CD4-positive, alpha-beta T cell treated with Interleukin-2 at 100 ng/mL for 4 hours (primary cell): ENCODE measurements at places on chromosomes 5 and 9.

DNA sequence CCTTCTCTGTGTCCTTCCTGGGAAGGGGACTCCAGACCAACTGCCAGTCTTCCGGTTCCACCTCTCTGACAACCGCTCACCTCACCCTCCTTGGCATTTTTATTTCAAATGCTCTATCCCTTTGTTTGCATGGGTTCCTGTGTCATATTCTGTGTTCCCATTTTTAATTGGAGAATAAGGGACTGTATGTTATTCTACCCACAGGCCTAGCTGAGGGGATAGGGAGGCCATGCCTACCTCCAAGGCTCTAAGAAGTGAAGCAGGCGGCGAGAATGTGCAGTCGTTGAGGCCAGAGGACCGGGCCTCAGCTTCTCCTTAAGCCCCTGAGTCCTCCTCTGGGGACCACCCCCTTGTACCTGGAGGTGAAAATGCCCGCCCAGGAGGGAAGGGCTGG, 936 bp upstream of the WDR5 start:
- DNase-seq: no peak

DNA sequence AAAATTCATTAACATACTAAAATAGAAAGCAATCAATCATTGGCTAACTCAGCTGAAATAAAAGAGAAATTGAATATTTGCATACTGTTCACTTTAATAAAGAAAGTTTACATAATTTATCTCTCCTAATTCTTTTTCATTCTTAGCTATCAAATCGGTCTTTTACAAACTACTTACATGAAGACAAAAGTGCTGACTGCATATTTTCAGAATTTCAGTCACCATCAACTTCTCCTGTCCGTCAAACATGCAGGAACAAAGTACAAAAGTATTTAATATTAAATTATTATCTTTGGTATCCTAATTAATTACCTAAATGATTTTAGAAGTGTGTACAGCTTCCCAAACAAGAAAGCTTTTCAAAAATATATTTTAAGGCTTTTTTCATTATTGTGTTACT, 248.4 kb downstream of the CYLC2 start:
- no peak for DNase-seq

DNA sequence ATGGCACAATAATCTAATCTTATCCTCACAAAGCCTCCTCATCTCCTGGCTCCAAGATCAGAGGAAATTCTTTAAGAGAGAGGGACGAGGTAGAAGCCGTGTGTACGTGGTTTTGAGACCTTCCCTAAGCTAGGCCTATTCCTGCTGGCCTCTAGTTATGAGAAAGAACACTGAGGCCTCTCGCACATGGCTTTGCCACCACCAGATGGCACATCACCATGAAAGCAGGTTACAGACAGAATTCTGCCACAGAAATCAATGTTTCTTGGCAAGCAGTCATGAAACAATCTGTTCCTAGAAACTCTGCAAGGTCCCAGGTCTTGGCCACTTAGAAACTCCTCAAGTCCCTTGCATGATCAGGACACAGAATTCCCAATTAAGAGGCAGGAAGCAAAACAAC, 268.2 kb upstream of the TAS2R1 start:
- DNase-seq: no peak

DNA sequence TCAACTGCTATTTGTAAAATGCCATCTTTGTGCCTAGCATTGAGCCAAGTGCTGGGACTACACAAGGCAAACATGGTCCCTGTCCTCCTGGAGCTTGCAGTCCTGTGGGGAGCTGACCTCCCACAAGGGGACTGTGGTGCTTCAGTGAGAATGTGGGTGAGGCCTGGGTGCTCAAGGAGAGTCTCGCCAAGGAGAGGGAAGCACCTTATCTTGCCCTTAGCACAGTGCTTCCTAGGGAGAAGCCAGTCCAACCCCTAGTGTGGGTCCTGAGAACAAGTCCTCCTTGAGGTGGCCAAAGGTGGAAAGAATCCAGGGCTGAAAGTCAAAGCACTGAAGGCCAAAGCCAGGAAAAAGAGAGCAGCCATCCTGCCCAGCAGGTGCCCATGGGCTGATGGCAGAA, 31.1 kb upstream of the MVB12B start:
- DNase-seq: no peak

DNA sequence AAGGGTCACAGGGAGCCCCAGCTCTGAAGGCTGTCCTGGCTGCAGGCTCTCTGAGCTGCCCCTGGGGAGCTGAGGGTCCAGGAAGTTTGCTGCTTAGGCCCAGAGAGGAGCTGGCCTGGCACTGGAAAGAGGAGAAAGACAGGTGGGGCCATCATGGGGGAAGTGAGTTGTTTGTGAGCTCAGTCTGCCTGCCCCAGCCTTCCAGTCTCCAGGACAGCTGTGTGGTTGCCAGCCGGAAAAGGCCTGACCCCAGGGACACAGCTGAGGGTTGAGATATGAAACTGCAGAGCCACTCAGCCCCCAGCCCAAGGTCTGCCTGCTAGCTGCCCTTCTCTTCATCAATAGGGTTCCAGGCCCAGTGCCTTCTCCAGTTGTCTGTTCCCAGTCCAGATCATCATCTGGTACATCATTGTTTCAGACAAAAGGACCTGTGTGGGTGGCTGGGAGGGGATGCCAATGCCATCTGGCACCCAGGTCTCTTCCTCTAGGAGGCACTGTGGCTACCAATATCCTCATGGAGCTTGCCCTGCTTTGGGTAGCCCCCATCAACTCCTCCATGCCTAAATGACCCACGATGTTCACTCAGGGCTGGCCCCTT, 4.3 kb upstream of the DDX41 start:
- DNase-seq: no peak
